Left ventricle myocardium inferior (tissue), 1 donor: ENCODE measurements at places on chromosomes 5 and 9.

GRCh38 chr9:127561491-127562278 is 50.4 kb upstream of the STXBP1 start:
- H3K27ac ChIP-seq, result peak overlapping the region; percentile 84
- H3K36me3 ChIP-seq, result peaks cover 6% of the 10 kb centered on the region
- peak; percentile 74 for DNase-seq
- H3K27me3 ChIP-seq, result no peaks in the 10 kb centered on the region

- DNase-seq, result no peak
- no peak overlapping the region for H3K4me3 ChIP-seq
- no peaks in the 10 kb centered on the region for H3K36me3 ChIP-seq
- peak overlapping the region; percentile 46 for H3K27ac ChIP-seq
- no peaks in the 10 kb centered on the region for H3K27me3 ChIP-seq
Observed at GRCh38 chr9:121622387-121623203, 28.8 kb upstream of the DAB2IP start.

- no peaks in the 10 kb centered on the region for H3K36me3 ChIP-seq
- H3K27ac ChIP-seq, result peak overlapping the region; percentile 83
- peaks cover 55% of the 10 kb centered on the region for H3K27me3 ChIP-seq
- peak overlapping the region; percentile 21 for H3K4me3 ChIP-seq
Observed at GRCh38 chr9:130286072-130286770, 20.7 kb downstream of the HMCN2 start.

DNA sequence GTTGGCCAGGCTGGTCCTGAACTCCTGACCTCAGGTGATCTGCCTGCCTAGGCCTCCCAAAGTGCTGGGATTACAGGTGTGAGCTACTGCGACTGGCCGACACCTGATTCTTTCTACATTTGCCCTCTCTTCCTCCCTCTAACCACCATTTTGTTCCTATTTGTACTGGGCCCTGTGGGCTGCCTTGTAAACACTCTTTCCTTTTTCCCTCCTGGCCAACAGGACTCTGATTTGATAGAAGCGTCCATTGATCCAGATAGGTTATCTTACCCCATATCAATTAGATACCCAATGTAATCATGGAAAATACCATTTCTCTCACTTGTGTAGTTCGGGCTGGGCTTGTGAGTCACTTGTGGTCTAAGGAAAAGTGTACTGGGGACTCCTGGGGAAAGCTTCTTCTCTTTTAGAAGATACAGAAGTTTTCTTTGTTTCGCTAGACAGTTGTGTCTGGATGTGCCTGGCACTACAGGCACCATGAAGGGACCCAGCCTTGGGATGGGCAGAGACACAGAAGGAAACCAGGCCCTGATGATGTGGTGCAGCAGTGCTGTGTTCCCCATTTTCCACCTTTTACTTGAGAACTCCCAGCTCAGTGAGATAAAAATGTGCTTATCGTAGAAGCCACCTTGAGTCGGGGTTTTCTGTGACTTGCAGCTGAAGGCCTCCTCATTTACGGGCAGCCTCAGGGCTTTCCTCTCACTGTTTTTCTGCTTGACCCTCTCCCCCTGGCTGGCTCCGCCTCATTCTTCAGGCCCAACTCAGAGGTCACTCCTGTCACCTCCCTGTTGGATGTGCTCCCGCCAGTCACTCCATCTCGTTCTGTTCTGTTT is 32.8 kb upstream of the CPEB4 start:
- H3K36me3 ChIP-seq, result no peaks in the 10 kb centered on the region
- H3K4me3 ChIP-seq, result no peak overlapping the region
- no peaks in the 10 kb centered on the region for H3K27me3 ChIP-seq
- no peak overlapping the region for H3K27ac ChIP-seq
- H3K4me1 ChIP-seq, result peaks cover 36% of the 10 kb centered on the region
- DNase-seq, result peak; percentile 27

DNA sequence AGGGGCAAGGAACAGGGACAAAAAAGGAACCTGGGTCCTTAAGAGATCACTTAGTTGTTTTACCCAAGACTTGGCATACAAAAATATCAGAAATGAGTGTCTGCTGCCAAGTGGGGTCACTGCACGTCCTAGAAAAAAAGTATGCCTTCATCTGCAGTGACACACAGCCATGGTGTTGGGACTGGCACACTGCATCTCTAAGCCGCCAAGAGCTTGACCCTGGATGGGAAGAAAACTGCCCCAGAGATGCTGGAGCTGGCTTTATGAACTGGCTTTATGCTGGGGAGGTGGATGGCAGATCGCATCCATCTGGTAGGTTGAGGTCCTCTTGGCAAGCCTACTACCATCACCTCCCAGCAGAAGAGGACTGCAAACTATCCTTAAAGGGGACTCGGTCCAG is 51.7 kb downstream of the IRF1 start:
- H3K27ac ChIP-seq, result peak overlapping the region; percentile 83
- H3K4me1 ChIP-seq, result peaks cover 99% of the 10 kb centered on the region
- DNase-seq, result no peak
- H3K27me3 ChIP-seq, result no peaks in the 10 kb centered on the region
- no peaks in the 10 kb centered on the region for H3K36me3 ChIP-seq

DNA sequence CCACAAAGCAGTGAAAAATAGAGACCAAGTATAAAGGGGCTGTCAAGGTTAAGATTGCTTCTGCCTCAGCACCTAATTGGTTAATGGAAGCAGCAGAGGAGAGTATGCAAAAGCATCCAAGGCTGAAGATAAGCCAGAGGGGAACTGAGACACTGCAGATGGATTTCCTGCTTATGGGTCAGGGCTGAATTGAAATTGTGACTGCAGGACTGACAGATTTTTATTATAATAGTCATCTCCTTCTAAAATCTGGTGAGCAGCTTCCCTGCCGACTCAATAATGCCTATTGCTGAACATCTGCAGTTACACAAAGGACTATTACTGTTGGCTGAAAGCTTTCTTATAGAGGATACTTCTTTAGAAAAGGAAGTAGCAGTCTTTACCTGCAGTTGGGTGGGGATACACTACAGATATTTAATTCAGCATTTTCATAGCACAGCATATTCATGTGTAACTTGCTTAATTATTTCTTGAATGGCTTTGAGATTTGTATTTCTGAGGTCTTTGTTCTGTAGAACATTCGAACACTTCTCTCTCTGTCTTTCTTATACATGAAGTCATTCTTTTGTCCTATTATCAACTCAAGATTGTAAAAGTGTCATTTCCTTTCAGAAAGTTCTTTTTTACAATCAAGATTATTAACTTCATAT is 363.0 kb upstream of the RIOK2 start:
- no peaks in the 10 kb centered on the region for H3K27me3 ChIP-seq
- H3K4me1 ChIP-seq, result peaks cover 9% of the 10 kb centered on the region
- H3K36me3 ChIP-seq, result no peaks in the 10 kb centered on the region

GRCh38 chr5:14452685-14453454 is 128.7 kb upstream of the OTULINL start:
- H3K4me3 ChIP-seq, result no peak overlapping the region
- H3K27me3 ChIP-seq, result no peaks in the 10 kb centered on the region
- H3K36me3 ChIP-seq, result peaks cover 10% of the 10 kb centered on the region
- H3K4me1 ChIP-seq, result peaks cover 69% of the 10 kb centered on the region
- H3K27ac ChIP-seq, result peak overlapping the region; percentile 57

DNA sequence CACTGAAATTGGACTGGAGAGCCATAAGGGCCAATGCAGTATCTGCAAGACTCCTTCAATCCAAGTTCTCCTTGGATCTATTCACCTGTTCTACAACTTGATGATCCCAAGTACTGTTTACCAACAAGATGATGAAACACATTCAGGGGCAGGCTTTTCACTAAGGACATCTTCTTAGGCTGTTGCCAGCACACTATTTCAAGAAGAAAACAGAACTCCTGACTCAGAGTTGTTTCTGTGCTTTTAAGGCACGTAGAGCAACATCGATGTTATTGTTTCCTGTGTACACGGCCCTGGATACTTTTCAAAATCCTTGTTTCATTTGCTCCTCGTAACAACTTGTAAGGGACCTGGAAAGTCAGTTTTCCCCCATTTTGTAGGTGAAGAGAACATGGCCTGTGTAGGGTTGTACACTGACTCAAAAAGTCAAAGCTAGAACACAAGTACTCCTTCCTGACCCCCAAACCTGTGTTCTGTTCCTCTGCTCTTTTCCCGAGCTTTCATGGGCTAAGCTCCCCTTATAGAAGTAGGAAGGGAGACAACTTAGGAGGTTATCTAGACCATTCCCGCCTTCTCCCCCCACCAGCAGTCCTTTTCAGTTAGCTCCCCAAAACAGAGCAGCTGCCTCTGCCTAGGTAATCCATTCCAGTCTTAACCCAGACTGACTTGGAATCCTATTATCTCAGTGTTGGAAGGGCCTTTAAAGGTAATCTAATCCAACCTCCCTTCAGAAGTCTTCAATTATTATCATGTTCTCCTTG is 5.2 kb upstream of the MGAT1 start:
- peak overlapping the region; percentile 77 for H3K4me3 ChIP-seq
- no peak for DNase-seq
- no peaks in the 10 kb centered on the region for H3K27me3 ChIP-seq

GRCh38 chr9:37464006-37464405 is 1.2 kb downstream of the ZBTB5 start:
- no peaks in the 10 kb centered on the region for H3K27me3 ChIP-seq
- peak overlapping the region; percentile 99 for H3K4me3 ChIP-seq
- H3K36me3 ChIP-seq, result no peaks in the 10 kb centered on the region
- DNase-seq, result no peak

- H3K27ac ChIP-seq, result peak overlapping the region; percentile 62
- peaks cover 10% of the 10 kb centered on the region for H3K4me1 ChIP-seq
- no peaks in the 10 kb centered on the region for H3K36me3 ChIP-seq
Observed at GRCh38 chr5:159331093-159331973, 1.0 kb upstream of the IL12B start.

GRCh38 chr9:2157277-2158110 is 142.3 kb downstream of the SMARCA2 start:
- peak overlapping the region; percentile 68 for H3K4me3 ChIP-seq
- peaks cover 56% of the 10 kb centered on the region for H3K4me1 ChIP-seq
- no peaks in the 10 kb centered on the region for H3K27me3 ChIP-seq
- peak; percentile 24 for DNase-seq
- peak overlapping the region; percentile 77 for H3K27ac ChIP-seq

- peaks cover 82% of the 10 kb centered on the region for H3K4me1 ChIP-seq
- H3K4me3 ChIP-seq, result no peak overlapping the region
- H3K36me3 ChIP-seq, result peaks cover under 1% of the 10 kb centered on the region
- H3K27me3 ChIP-seq, result no peaks in the 10 kb centered on the region
- peak overlapping the region; percentile 90 for H3K27ac ChIP-seq
Observed at GRCh38 chr5:149177911-149178565, 36.7 kb downstream of the ABLIM3 start.

- no peaks in the 10 kb centered on the region for H3K27me3 ChIP-seq
- no peaks in the 10 kb centered on the region for H3K36me3 ChIP-seq
Observed at GRCh38 chr5:84589926-84590325, 205.2 kb upstream of the EDIL3 start.

- no peak overlapping the region for H3K4me3 ChIP-seq
- no peaks in the 10 kb centered on the region for H3K4me1 ChIP-seq
- no peak for DNase-seq
- H3K27ac ChIP-seq, result no peak overlapping the region
Observed at GRCh38 chr9:31089549-31090221, 1294.8 kb upstream of the ACO1 start.

DNA sequence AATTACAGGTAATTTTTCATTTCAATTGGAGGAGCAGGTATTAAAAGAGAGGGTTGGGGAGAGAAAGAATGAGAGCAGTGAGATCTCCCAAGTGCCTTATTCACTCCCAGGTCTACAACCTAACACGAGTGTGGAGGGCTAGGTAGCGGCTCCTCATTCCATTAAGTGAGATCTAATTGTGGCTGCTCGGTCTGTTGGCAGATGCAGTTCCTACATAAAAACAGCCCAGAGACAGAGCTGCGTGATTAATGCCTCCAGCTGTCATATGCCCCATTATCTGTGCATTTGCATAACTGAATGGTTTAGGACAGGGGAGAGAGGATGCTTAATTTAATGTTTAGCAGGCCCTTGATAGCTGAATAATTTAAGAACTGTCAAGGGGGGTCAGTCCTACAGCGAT is 100.5 kb downstream of the PSAT1 start:
- H3K27me3 ChIP-seq, result peaks cover 19% of the 10 kb centered on the region
- no peak for DNase-seq
- H3K4me1 ChIP-seq, result no peaks in the 10 kb centered on the region
- no peak overlapping the region for H3K4me3 ChIP-seq
- H3K27ac ChIP-seq, result no peak overlapping the region

DNA sequence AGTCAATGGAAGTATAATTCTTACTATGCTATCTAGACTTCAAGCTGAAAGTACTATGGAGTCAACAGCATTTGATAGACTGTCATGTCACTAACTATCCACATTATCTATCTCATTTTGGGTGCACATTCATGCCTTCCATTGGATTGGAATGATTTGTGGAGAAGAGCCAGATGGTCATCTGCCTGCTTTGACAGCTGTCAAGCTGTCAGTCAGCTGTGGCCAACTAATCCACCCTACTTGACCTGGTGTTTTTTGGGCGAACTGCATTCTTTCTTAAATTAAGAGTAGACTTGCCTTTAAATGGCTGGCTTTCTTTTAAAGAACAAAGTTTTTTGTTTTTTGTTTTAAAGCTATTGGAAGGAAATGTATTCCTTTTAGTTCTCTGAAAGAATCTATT is 151.5 kb downstream of the DCP2 start:
- no peak for DNase-seq
- no peaks in the 10 kb centered on the region for H3K27me3 ChIP-seq
- H3K4me3 ChIP-seq, result no peak overlapping the region
- H3K4me1 ChIP-seq, result peaks cover 54% of the 10 kb centered on the region

DNA sequence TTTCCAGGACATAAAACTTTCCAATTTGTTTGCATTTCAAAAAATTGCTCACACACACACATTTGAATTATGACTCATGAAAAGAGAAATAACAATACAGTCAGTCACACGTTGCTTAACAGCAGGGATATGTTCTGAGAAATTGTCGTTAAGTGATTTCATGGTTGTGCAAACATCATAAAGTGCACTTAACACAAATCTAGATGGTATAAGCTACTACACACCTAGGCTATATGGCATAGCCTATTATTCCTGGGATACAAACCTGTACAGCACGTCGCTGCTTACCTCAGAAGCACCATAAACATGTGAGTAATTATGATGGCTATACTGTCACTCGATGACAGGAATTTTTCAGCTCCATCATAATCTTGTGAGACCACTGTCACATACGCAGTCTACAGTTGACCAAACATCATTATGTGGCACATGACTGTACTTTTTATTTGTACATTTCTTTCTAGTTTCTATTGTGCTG is 378.2 kb downstream of the ACTL7B start:
- H3K36me3 ChIP-seq, result no peaks in the 10 kb centered on the region
- peaks cover 17% of the 10 kb centered on the region for H3K4me1 ChIP-seq
- H3K27ac ChIP-seq, result no peak overlapping the region
- no peak overlapping the region for H3K4me3 ChIP-seq
- no peaks in the 10 kb centered on the region for H3K27me3 ChIP-seq

DNA sequence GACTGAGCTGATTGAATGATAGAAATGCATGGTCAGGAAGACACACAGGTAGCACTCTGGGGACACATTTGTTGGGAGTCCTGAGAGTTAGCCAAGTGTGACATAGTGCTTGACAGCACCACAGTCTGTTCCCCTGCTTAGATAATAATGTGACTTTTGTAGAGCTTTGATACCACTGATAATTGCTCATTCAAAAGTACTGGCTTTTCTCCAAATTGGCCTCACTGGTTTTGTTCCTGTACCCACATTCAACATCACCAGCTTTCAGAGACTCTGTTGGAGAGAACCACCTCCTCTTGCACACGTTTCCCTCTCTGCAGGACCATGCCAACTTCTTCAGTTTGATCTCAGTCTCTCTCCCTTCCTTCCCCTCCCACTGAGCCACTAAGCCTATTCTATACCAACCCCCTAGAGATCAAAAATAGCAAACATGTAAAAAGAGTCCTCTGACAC is 52.5 kb upstream of the IL7R start:
- peaks cover 20% of the 10 kb centered on the region for H3K4me1 ChIP-seq
- no peaks in the 10 kb centered on the region for H3K27me3 ChIP-seq
- H3K27ac ChIP-seq, result no peak overlapping the region
- H3K36me3 ChIP-seq, result no peaks in the 10 kb centered on the region
